Non-pigmented ciliary epithelial cell (primary cell): ENCODE measurements at places on chromosomes 16 and 17.

DNA sequence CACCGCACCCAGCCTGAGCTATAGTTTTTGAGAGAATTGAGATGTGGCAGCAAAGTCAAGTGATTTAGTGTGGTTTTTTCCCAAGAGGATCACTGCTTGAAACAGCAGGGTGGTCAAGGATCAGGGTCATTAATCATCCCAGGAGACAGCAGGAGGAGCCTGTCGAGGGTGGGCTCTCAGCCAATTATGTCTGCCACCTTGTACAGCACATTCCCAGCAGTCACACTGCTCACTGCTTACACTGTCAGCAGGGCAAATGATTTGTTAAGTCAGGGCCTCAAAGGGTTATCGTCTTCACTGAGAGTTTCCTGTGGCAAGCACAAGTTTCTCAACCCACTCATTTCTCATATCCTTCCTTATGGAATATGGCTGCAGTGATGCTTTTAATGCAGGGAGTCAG is 13.2 kb downstream of the B3GNT9 start:
- DNase-seq, result no peak

DNA sequence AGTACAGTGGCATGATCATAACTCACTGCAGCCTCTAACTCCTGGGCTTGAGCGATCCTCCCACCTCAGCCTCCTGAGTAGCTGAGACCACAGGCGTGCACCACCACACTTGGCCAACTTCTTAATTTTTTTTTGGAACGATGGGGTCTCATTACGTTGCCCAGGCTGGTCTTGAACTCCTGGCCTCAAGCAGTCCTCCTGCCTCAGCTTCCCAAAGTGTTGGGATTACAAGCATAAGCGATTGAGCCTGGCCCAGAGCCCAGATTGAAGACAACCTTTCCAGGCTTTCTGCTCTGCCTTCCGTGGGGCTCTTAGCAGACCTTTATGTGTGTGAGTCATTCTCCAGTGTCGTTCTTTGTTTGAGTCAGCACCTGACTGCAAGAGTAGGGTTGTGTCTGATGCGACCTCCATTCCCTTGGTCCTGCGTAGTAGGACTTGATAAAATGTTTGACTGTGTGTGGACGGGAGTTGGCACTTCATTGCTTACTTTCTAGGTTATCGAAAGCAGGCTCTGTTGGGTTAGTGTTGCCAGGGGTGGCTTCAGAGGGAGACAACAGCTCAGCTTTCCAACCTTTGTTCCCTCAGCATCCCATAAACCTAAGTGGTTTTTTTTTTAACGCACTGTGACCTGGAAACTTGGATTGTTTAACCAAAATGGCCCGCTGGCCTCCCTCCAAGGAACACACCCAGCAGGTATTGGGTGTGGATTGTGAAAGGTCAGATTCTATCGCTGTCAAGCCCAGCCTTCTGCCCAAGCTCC is 26.4 kb downstream of the EEF2K start:
- DNase-seq, result no peak

DNA sequence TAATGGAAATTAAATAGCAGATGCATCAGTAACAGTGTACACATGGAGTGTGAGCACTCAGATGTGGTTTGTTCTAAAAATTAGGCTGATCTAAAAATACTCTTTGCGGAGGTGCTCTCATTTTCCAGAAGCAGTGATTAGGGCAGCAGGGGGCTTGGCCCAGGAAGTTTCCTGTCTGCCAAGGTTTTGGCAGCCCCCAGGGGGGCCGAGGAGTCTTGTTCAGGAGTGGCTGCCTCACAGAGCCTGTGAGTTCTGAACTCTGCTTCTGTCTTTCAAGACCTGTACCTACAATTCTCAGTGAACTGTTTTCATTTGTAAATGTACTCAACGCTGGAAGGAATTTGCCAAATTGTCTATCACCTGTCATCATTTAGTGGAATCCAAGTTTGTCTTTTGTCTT is 388.4 kb upstream of the CDH11 start:
- no peak for DNase-seq

DNA sequence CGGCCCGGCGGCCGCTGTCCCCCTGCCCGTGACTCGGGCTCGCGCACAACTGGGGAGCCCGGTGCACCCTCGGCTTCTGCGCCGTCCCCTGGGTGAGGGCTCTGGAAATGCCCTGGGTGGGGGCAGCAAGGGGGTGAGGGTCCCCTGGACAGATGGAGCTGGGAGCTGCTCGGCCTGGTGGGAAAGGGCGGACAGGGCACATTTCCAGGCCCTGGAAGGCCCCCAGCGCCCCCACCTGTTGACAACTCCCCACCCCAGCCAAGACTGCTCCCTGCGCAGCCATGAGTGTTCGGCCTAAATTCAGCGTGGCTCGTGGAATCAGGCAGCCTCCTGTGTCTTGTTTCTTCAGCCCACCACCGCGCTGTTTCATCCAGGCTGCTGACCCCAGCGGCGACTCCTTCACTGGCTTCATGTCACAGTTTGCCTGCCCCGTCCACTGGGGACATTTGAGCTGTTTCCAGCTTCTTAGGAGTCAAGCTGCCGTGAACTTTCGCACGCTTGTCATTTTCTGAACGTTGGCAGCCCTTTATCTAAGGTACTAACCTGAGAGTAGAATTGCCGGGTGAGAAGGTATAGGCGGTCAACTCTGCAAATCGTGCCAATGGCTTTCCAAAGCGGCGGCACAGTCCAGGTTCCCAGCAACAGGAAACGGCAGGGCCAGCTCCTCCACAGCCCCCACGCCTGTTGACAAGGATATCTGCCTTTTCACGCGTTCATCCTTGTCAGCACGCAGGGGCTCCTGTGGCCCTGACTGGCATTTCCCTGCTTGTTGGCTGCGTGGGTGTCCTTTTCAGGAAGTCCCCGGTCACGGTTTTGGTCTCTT is 895 bp downstream of the UTS2R start:
- DNase-seq, result no peak

DNA sequence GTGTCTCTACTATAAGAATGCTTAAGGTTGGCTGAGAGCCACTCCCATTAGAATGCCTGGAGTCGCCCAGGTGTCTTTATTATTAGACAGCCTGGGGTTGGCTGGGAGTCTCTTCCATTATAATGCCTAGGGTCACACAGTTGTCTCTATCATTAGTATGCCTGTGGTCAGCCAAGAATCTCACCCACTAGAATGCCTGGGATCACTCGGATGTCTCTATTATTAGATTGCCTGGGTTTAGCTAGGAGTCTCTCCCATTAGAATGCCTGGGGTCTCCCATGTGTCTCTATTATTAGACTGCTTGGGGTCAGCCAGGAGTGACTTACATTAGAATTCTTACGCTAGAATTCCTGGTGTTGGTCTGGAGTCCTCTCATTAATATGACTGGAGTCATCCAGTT is 2255.3 kb downstream of the TP53TG3F start:
- DNase-seq, result no peak

DNA sequence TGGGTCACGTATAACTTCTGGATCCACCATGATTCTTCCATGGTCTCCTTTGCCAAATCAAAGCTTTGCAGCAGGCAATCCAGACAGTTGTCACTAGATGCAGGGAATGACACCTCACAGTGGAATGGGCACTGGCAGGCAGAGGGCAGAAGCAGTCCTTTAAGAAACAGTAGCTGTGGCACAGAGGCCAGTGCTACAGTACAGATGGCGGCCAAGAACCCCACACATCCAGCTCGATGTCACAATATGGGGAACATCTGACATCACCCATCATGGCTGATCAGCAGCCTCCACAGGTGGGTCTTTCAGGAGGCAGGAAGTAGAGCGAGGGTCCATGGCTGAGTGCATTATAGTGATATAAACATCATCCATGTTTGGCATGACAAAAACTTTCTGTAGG is 18.8 kb upstream of the ERN1 start:
- DNase-seq, result no peak

GRCh38 chr17:72167593-72167992 is 46.8 kb downstream of the SOX9 start:
- no peak for DNase-seq

DNA sequence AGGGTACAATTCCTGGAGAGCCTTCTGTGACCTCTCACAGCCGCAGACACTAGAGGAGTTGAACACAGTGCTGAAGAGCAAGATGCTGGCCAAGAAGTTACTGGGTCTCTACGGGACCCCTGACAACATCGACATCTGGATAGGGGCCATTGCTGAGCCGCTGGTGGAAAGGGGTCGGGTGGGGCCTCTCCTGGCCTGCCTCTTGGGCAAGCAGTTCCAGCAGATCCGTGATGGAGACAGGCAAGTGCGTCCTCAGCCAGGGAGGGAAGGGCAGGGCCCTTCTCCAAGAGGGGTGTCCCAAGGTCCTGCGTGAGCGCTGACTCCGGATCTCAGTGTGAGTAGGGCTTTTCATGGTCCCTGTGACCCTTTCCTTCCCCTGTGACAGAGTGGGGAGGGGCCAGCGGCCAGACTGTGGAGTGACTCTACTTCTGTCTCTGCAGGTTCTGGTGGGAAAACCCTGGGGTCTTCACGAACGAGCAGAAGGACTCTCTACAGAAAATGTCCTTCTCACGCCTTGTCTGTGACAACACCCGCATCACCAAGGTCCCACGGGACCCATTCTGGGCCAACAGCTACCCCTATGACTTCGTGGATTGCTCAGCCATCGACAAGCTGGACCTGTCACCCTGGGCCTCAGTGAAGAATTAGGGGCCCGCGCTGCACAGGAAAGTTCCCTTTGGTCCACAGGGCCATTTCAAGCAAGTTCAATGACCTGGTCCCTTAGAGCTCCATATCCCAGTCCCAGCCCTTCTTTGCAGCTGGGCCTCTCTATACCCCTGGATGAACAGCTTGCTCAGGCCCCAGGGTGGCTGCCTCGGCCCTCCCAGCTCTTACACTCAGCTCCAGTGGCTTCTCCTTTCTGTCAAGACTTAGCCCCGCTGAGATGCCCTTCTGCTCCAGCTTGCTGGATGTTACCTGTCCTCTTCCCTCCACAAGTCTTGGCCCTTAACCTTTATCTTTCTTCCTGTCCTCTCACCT is 13.1 kb downstream of the MPO start:
- no peak for DNase-seq

- no peak for DNase-seq
These were observed 34.3 kb downstream of the C17orf75 start for GRCh38 chr17:32307658-32308057.

- DNase-seq, result no peak
These were observed 10.9 kb downstream of the ABCC1 start for GRCh38 chr16:15960124-15960971.

- no peak for DNase-seq
These were observed 13.2 kb downstream of the HIC1 start for GRCh38 chr17:2068031-2068518.

DNA sequence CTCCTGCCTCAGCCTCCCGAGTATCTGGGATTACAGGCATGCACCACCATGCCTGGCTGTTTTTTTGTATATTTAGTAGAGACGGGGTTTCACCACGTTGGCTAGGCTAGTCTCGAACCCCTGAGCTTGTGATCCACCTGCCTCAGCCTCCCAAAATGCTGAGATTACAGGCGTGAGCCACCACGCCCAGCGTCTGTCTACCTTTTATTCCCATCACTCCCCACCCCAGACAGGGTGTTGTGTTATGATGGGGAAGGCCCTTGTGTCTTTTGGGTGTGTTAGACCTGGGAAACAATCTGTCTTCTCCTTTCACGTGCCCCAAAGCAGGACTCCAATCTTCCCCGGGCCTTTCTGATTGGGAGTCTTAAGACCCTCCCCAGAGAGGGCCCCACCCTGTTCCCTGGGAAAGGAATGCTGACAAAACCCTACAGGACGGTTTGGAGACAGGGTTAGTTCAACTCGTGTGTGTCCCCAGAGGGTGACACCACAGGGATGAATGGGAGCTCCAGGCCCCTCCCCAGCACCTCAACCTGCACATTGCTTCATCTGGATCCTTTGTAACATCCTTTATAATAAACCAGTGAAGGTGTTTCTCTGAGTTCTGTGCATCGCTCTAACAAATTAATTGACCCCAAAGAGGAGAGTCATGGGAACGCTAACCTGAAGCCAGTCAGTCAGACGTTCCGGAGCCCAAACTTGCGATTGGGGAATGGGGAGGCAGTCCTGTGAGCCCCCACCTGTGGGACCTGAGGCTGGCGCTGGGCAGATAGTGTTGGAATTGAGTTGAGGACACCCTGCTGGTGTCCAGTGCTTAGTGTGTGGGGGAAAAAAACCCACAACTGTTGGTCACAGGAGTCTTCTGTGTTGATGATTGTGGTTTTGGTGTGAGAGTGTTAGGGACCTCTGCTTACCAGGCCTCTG is 3.2 kb upstream of the ELOB start:
- DNase-seq, result no peak

DNA sequence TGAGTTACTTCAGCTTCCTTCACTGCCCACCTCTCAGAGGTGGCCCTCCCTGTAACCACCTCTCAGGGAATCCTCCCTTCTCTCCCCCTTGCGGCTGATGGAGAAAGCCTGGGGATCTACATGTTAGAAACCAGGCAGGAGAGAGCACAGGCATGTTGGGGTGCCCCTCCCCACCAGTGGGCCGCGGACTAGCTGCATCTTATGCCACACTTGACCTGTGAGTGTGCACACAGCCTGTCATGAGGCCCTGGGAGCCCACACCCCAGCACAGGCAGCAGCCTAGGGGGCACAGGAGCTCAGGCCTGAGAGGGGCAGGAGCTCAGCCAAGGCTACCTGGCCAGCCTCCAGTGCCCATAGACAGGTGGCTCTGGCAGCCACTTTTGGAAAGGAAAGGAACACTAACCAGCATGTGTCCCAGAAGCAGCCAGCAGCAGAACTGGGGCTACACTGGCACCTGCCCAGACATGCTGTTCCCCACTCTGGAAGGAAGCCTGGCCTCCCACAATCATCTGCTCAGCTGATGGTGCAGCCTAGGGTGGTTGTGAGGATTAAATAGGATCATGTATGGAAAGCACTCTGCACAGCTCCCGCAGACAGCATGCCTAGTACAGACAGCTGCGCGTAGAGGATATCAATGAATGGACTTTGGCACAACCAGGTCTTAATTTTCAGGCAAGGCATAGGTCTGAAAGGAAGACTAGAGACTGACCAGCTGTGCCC is 60.5 kb downstream of the TMEM132E start:
- no peak for DNase-seq
